ENCODE measurements at places on chromosomes 1 and 21. TPM values are rescaled to one million over a fixed set of nuclear protein-coding genes. Genes with fewer than 3 reads are reported as not detected.

GRCh38 chr1:172269644-172270043, 150.8 kb upstream of the C1orf105 start:
- DNase-seq = peak; percentile 66

LCE1F gene
- not detected for total RNA-seq

DNA sequence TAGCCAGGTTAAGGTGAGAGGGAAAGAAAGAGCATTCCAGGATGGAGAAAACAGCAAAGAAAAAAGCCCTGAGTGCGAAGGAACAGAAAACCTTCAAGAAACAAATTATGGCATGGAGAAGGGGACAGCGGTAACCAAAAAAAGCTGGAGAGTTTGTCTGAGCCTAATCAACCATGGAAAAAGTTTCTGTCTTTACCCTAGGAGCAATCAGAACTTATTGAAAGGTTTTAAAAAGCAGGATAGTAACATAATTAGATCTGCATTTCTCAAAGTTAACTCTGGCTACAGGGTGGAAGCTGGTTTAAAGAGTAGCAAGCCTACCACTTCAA, 26.1 kb upstream of the HPDL start:
- DNase-seq = no peak

SLC27A3 gene
- total RNA-seq = 3.2 TPM

DNA sequence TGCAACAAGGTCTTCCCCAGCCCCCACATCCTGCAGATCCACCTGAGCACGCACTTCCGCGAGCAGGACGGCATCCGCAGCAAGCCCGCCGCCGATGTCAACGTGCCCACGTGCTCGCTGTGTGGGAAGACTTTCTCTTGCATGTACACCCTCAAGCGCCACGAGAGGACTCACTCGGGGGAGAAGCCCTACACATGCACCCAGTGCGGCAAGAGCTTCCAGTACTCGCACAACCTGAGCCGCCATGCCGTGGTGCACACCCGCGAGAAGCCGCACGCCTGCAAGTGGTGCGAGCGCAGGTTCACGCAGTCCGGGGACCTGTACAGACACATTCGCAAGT, 3.8 kb downstream of the ZBTB18 start:
- no peak for DNase-seq

- DNase-seq = peak; percentile 91
Measured at GRCh38 chr1:16175610-16176553, 20.0 kb upstream of the EPHA2 start.

SASS6 gene
- total RNA-seq = 2.7 TPM

- DNase-seq = no peak
Measured at GRCh38 chr1:151520359-151520758, 9.2 kb downstream of the CGN start.

WDR64 gene
- not detected for total RNA-seq

DNA sequence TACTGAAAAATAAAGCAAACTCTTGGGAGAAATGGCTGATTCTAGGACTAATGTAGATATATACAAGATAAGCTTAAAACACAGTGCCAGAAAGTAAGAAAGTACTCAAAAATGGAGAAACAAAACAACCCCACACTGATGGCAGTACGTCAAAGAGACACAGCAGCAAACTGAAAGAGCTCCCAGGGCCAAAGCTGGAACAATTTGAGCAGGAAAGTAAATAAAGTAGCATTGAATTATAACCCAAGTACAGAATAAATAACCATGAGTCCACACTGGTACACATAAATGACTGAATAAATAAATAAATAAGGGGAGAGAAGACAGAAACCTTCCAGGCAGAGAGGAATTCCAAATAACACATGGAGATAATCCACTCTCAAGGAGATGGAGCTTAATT, 120.9 kb downstream of the GLUL start:
- no peak for DNase-seq
